Cerebellum (tissue), 4 donors: ENCODE measurements at places on chromosomes 12 and 14. TPM values are rescaled to one million over a fixed set of nuclear protein-coding genes. Genes with fewer than 3 reads are reported as not detected.

DNA sequence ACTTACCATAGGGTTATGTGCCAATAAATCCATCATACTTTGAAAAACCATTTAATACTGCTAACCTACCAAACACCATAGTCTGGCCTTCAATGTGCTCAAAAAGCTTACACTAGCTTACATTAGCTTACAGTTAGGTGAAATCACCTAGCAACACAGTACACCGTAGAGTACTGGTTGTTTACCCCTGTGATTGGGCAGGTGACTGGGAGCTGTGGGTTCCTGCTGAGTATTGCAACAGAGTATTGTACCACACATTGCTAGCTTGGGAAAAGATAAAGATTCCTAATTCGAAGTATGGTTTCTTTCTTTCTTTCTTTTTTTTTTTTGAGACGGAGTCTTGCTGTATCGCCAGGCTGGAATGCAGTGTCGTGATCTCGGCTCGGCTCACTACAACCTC lies 5.6 kb downstream of the ATP5MC2 start:
- DNase-seq, result no peak

P2RX7 gene
- total RNA-seq, result 2.3 TPM

DNA sequence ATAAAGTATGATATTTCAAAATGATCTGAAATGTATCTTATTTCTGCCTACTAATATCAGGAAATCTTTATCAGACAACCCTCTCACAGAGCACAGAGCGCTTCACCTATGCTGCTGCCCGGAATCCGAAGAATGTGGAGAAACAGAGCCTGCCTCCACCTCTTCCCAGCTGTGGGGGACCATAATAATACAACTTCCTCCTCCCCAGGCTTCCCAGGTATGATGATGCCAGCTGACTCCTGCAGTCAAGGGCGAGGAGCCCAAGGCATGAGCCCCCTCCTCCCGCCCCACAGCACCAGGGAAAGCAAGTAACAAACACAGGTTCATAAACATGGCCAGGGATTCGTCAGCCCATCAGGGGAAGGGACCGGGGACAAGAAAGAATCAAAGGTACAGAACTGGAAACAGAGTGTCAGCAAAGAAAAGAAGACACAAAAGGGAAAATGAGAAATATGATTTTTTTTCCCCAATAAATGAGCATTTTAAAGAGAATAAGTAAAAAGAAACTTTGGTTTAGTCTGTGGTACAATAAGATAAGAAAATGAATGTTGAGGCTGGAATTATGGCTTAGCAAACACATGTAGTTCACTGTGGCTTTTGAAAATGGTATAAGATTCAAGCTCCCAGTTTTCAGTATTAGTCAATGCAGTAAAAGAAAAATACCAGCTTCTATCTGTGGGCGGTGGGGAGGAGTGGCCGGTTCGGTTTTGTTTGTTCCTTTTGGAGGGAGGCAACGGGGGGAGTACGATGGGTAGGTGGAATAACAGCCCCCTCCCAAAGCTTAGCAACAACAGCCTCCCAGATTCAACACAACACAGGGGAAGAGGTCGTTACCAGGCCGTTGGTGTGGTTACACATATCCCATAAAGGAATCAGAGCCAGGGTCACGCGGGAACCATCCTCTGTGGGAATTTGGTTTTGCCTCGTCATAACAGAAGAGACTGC lies 68.3 kb downstream of the SETD3 start:
- DNase-seq, result no peak

SYT10 gene
- total RNA-seq, result 1.3 TPM

ANO6 gene
- total RNA-seq, result 22.8 TPM

GRCh38 chr12:96327346-96327745 lies 72.9 kb downstream of the CDK17 start:
- no peak for DNase-seq
